Activated T-cell treated with anti-CD3 and anti-CD28 coated beads for 1 hour (primary cell): ENCODE measurements at places on chromosomes 3 and 15.

- no peak for DNase-seq
Observed at GRCh38 chr15:67836477-67836876, 3.4 kb downstream of the RNU6-1 start.

DNA sequence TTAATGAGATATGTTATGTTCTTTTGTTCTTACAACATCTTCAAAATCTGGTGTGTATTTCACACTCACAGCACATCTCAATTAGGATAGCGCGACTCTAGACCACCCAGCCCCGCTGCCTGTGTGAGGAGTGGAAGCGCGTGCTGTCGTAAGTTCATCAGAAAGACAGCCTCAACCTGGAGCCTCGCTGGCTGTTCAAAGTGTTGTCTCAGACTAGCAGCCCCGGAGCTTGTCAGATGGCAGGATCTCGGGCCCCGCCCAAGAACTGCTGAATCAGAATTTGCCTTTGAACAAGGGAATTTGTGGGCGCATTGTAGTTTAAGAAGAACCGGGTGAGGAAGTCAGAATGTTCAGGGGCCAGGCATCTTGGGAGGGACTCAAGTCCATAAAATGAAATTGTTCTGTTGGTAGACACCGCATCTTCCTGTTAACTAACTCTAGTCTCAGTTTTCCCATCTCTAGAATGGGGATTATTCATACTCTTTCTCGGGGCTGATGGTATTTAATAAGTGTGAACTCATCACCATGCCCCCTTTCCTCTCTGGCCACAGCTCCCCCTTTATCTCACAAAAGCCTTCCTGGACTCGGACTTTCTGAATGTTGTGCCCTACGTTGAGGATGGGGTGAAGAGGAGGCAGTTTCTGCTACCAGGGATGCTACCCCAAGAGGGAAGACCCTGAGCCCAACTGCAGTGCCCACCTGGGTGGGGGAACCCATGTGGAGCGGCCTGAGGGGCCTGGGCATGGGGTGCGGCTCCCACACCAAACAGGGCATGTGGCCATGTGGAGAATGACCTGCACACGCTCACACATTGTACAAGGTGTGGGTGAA is 40.4 kb downstream of the BHLHE40 start:
- peak; percentile 66 for DNase-seq

DNA sequence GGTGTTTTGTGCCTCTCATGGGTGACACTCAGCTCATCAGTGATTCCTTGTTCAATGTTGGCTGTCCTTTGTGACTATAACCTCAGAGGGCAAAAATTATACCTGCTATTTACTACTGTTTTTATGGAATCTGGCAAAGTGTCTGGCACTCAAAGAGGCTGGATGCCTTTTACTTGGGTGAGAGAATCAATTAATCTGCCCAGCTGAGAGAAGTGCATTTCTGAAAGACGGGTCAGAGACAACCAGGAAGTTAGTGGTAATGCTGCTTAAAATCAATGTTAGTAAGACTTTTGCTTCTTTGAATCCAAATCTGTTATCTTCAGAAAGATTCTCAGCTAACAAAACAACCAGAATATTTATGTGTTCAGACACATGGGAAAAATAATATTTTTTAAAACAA is 436.2 kb upstream of the SUCLG2 start:
- DNase-seq: no peak

DNA sequence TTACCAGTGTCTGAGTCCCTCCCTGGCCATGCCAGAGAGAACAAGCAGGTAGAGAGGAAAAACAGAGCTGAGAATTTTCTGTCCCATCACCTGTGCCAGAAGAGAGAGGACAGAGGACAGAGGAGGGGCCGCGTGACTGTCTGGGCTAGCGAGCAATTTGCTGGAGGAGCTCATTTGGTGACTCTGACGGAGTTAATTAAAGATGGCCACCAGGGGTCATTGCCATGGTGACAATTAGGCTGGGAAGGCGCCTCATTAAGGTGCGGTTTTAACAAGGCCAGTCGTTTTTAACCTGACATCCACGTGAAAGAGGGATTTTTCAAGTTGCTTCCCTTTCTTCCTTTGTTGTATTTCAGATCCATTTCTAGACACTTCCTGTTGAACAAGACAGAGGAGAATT is 72.4 kb downstream of the RHCG start:
- DNase-seq: no peak

GRCh38 chr3:115685097-115685496 is 61.8 kb downstream of the GAP43 start:
- no peak for DNase-seq

DNA sequence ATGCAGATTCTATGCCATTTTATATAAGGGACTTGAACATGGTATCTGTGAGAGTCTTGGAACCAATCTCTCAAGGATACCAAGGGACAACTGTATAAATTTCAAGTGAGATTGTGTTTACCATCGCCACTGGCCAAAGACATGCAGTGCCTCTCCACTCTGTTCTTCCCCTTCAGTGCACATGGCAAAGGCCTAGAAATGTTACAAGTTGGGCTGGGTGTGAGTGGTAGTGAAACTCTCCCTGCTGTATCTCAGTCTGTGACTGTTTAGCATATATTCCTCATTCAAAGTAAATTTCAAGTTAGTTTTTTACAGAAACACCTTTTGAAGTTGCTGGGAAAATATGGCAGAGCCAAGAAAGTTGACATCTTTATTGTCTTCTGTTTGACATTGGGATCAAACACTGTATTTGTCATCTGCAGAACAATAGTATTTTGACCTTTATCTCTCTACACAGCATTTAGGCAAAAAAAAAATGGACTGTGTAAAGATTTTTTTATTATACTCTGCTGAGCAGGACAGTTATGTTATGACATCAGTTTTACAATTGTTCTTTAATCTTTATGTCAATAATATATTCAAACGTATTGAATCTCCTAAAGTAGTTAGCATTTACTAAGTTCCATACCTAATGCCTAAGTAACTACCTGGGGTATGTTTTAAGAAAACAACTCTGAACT is 101.4 kb downstream of the CCNL1 start:
- no peak for DNase-seq

DNA sequence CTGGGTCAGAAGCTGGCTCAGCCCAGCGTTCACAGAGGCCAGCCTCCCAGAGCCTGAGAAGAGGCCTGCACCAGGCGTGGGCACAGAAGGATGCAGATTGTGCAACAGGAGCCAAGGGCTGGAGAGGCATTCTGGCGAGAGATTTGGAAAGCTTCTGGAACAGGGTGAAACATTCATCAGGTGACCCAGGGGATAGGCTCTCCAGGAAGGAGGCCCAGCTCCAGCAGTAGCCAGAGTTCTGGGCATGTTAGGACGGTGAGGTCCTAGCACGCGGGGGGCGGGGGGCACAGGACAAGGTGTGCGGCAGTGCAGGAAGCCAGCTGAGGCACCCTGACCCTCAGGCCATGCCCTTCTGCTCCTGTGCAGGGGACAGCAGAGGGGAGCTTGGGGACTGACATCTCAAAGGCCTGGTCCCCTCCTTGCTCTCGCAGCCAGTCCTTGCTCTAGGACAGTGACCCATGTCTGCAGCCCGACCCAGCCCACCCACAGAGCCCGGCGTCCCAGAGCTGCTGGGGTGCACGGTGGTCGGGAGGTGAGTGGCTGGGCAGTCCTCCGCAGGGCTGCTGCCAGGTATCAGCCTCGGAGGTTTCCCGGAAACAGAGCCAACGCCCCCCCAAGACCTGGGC is 111.7 kb upstream of the KLF13 start:
- no peak for DNase-seq

GRCh38 chr3:109118584-109118983 is 650 bp upstream of the MORC1 start:
- DNase-seq: no peak

- no peak for DNase-seq
Observed at GRCh38 chr15:63791228-63791627, 42.5 kb downstream of the HERC1 start.

GRCh38 chr3:172194702-172195406 is 155.5 kb downstream of the FNDC3B start:
- no peak for DNase-seq

- no peak for DNase-seq
Observed at GRCh38 chr3:66910266-66911055, 87.6 kb upstream of the KBTBD8 start.

GRCh38 chr15:79602180-79602579 is 170.0 kb downstream of the MINAR1 start:
- DNase-seq: no peak

DNA sequence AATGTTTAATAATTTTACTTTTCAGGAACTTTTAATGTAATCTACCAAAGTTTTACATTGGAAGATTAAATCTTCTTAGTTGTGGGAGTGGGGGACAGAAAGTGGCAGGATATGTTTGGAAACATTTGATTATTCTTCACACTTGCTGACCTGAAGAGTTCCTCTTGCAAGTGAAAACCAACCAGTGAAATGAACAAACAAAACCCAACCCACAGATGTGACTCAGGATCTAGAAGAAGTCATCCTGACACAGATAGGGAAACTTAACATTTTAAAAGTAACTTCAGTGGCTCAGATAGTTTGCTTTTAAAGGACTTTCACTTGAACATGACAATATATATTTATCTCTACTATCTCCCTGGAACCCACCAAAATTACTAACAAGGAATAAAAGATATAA is 55.4 kb downstream of the ASTE1 start:
- DNase-seq: no peak

DNA sequence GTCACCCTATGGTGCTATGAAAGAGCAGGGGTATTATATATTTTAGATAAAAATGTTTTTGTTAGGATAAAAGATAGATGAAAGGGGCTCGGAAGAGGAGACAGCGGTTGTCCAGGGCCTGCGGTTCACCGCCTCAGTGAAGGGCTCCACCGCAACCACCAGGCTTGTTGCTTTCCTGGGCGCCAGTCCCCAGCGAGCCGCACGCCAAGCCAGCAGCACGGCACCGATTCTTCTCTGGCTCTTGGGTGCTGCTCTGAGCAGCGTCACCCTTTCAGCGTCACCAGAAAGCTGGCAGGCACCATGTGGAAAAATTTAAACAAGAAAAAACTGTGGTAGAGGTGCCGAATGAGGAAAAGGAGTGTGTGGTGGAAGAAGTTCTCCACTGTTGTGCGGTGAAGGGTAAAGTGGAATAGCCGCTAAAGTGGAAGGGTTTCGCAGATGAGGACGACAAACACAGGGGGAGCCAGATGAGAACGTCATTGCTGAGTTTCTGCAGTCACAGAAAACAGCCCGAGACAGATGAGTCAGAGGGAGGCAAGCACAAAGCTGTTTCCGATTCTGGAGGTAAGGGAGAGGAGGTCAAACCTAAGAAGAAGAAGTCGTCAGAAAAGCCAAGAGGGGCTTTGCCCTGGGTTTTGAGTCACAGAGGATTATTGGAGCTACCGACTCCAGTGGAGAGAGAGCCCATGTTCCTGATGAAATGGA is 569.2 kb downstream of the ZBBX start:
- no peak for DNase-seq

DNA sequence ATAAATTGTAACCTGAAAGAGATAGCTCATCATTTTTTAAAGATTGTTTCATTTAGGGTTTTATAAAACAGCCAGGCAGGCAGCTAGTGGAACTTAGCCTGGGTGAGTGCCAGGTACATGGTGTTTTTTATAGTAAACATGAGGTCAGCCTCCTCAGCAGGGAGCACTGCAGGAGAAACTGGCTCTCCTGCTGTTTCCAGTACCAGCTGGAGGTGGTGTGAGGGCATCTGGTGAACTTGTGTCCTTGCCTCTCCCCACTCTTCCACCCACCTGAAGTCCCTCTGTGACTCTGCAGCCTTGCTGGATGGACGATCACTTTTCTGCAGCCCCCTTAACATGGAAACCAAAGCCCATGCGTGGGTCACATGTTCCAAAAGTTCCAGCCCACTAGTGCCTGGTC is 128.4 kb downstream of the FAM174B start:
- DNase-seq: no peak

DNA sequence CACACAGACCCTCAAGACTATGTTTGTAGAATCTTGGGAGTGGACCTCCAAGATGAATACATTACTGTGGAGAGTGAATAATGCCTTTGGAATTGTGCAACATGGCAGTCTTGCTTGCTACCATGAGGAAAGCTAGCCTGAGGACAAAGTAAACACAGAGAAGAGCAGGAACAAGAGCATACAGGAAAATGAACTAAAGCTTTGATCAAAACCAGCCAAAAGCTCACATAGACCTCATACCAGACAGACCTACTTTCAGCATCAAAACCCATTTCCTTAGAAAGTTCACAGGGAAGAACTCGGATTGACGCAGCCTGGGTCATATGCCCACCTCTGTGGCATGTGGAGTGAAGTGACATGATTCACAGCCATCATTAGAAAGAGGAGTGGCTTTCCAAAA is 3.3 kb upstream of the RAB8B start:
- DNase-seq: no peak

- peak; percentile 38 for DNase-seq
Observed at GRCh38 chr3:9727041-9727595, 4.4 kb upstream of the BRPF1 start.

- no peak for DNase-seq
Observed at GRCh38 chr15:75791337-75791713, 51.9 kb upstream of the UBE2Q2 start.

- no peak for DNase-seq
Observed at GRCh38 chr3:127661600-127661999, 11.2 kb upstream of the ABTB1 start.

DNA sequence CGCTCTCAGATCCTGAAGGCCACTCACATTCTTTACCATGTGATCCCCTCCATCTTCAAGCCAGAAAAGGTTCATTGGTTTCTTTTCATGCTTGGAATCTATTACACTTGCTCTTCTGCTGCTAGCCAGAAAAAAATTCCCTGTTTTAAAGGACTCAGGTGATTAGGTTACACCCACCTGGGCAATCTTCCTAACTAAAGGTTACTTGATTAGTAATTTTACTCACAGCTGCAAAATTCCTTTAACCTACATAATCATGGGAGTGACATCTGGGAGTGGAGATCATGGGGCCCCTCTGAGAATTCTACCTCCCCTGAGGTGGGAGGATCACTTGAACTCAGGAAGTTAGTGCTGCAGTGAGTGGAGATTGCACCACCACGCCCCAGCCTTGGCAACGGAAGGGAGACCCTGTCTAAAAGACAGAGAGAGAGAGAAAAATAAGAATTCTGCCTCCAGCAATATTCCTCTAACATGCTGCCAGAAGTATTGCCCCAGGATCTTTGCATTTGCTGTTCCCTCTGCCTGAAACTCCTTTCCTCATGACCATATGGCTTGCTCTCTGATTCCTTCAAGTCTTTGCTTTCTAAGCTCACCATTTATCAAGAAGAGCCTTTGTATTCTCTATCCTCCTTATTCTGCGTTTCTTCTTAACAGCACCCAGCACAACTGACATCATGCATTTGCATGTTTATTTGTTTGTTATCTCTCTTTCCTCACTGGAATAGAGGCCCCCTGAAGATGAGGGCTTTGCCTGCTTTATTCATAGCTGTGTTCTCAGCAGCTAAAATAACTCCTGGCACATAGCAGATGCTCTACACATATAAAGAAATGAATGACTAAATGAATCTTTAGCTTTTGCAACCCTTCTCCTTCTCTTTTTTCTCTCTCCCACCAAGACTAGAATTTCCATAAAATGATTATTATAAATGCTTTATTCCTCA is 68.2 kb downstream of the EDEM1 start:
- DNase-seq: no peak

GRCh38 chr3:14230729-14231128 is 52.1 kb downstream of the LSM3 start:
- DNase-seq: no peak

DNA sequence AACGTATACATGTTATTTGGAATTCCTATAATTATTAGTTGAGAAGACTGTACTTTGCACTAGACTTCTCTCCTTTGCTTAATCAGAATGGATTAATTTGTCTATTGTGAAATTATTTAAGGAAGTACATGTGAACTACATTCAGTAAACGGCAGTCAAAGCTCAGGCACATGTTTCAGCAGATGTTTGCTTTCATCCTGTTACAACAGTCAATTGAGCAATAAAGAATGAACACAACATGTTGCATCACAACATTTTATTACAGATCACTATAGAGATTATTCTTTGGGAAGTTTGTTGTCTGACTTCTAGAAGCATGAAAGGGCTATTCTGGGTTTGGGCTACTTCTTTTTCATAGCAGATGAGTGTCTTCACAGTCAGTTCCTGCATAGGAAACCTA is 39.2 kb downstream of the RAB27A start:
- no peak for DNase-seq
